ENCODE measurements at places on chromosomes 6 and 20.
A peak's percentile ranks its signal among the peaks of the same experiment; 100 is the strongest.

GRCh38 chr6:135209803-135210202, 28.7 kb downstream of the MYB start:
- DNase-seq, result no peak

DNA sequence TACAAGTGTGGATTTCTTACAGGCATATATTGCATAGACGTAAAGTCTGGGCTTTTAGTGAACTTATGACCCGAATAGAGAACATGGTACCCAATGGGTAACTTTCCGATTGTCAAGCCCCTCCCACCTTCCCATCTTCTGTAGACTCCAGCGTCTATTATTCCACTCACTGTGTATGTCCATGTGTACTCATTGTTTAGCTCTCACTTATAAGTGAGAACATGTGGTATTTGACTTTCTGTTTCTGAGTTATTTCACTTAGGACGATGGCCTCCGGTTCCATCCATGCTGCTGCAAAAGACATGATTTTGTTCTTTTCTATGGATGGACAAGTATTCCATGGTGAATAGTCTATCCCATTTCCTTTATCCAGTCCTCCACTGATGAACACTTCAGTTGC, 306.4 kb downstream of the CD83 start:
- DNase-seq, result no peak

GRCh38 chr20:36686504-36686903, 40.5 kb upstream of the SLA2 start:
- DNase-seq, result no peak

- no peak for DNase-seq
Observed at GRCh38 chr6:88702956-88703556, 260.4 kb downstream of the RNGTT start.

- peak; percentile 60 for DNase-seq
Observed at GRCh38 chr6:33885132-33886057, 81.6 kb upstream of the MLN start.

DNA sequence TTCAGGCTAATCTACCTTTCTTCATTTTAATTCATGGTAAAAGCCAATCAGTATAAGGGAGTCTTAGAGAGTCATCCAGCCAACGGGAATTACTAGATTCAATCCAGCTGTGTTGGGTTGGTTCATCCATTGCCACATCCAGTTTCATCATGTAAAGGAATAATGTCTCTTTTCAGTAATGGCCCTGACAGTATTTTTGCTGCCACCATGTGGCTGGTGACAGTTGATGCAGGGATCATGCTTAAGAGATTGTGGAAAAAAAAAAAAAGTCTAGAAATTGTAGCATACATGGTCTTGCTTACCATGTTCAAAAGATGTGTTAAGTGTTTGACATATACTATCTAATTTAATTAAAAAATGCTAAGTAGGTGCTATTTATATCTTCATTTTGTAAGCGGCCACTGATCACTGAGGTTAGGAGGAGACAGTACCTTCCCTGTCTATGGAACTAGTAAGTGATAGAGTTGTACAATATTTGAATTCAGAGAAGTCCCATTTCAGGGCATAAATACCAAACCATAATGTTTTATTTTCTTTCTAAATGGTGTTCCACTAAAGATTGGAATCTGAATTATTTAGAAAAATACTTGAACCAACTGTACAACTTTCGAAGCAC, 135.9 kb downstream of the KHDRBS2 start:
- peak; percentile 25 for DNase-seq

DNA sequence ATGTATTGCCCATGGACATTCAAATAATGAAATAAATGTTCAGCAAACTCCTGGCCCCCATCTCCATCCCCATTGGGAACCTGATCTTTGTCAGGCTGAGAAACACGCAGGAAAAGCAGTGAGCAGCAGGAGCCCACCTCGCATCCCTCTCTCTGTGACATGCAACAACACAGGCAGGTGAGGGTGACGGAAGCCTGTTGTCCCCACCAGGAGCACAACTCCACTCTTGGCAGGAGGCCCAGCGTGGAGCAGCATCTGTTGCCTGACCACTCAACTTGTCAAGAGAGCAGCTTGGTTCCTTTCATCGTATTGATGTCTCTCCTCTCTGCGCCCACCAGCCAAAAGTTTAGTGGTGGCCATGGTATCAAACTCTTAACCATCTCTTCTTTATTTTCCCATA, 586.9 kb upstream of the ARID1B start:
- no peak for DNase-seq

DNA sequence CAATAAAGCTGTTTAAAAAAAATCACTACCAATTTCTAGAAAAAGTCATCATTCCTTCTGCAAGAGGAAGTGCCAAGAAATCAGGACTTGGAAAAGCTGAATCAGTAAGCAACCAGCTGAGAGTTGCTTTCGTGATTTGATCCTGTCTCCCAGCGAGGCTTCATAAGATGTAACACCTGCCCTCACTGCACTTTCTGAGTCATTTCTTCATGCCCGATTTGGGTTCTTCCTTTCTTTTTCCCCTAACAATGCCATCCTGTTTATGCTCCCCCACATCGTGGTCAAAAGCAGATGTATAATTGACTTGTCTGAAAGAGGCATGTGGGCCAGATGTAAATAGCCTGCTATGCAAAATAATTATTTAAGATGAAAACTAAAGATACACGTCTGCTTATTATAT, 52.1 kb downstream of the RIPOR2 start:
- DNase-seq, result peak; percentile 86

DNA sequence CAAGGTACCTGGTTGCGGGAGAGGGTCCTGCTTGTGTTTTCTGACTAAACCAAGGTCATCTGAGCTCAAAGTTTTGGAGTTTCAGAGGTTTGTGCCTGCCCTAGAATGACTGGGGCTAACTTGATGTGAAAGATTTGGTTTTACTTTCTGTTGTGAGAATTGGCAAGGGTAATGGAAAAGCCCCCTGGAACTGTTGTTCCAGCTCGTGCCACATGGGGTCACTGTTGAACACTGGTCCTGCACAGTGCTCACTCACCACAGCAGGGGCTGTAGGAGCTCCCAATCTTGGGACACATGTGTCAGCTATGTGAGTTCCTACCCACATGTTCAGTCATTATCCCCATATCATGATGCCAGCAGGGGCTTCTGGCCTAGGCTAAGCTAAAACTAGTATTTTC, 6.5 kb downstream of the TGM6 start:
- peak; percentile 46 for DNase-seq

- DNase-seq, result no peak
Observed at GRCh38 chr20:58634059-58634458, 17.0 kb upstream of the STX16 start.

GRCh38 chr20:23415959-23416583, 5.2 kb downstream of the NAPB start:
- DNase-seq, result no peak

DNA sequence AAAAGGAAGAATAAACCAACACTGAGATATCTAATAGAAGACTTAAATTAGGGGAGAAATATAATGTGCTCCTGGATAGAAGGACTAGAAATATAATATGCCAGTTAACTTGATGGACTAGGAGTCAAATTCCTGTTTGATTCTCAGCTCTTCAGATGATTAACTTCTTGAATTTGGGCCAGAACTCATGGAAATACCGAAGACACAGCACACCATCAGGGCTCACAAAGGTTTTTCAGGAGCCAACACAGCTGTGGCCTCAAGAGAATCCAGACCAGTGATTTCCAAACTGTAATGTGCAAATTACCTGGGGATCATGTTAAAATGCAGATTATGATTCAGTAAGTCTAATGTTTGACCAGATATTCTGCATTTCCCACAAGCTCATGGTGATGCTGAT, 33.8 kb upstream of the LRRC1 start:
- no peak for DNase-seq

DNA sequence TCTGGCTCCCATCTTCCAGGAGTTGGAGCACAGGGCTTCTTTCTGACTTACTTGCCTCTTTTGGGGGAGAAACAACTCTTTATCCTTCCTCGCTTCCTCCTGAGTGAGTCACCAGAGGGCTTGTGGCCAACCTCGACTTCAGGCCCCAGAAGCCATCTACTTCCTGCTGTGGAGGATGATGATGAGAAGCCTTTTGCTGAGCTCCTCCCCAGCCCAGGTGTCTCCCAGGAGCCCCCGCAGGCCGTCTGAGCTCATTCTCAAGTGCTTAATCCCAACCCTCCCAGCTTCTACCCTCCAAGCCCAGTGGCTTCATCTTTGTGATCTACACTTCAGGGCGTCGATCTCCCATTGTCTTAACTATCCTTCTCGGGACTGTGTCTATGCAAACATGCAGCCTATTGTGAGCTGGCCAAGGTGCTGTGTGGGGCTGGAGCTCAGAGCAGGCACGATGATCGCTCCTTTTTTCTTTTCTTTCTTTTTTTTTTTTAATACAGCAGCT, 27.9 kb downstream of the SDCBP2 start:
- peak; percentile 31 for DNase-seq

DNA sequence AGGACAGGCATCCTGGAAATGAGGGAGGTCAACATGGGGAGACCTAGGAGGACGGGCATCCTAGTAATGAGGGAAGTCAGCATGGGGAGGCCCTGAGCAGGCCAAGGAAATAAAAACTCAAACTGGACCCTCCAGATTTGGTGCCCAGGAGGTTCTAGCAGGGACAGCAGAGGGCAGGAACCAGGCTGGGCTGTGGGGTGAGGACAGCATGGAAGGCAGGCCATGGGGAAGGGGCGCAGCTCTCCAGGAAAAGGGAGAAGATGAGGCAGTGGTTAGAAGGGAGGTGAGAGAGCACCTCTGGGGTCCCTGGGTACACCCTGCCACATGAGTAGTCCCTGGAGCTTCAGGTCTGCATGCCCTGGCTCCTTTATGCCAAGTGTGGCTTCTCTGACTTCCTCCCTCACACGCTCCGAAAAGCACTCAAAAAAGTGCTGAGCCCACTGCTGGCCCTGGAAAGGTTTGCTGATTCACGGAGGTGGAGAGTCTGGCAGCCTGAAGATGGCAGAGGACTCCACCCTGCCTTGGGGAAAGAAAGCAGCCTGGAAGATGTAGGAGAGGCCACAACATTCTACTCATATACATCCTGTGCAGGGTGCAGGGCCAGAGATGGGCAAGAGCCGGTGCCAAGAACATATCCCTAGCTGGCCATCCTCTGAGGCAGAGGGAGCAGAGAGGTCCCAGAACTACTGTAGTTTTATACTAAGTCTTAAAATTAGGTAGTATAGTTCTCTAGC, 154.9 kb downstream of the MRPL14 start:
- no peak for DNase-seq

DNA sequence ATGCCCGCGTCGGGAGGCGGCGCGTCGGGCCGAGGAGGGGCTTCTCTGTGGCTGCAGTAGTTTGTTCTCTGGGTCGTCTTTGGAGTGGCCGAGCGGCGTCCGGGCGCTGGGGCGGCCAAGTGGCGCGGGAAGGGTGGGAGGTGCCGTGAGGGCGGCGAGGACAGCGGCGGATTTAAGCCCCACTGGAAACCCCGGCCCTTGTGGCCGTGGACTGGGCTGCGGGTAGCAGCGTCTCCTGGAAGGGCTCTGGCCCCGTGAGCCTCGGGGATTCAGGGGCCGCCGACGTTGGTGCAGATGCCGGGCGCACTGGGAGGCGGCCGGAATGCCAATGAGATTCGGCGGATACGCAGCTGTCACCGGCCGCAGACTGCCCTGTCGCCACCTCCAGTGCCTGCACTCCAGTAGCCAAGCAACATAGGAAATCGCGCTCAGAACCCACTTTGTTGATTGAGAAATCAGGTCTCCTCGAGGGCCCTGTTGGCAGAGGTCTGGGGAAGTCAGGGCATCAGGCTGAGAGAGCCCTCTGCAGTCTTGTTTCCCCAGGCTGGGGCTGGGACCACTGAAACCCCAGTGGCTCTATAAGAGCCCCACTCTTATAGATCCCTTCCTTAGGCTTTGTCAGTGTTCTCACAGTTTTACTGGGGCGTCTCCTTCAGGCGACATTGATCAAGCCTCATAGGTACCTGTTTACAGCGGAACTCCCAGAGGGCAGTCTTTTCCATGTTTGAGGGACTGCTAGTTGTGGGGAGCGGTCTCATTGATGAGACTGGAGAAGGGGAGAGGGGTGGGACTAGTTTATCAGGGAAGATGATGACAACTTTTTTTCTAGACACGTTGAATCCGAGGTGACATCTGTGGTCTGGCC, 642 bp downstream of the GZF1 start:
- peak; percentile 17 for DNase-seq

Data from HFFc6 (cell line).